ENCODE measurements at places on chromosomes 7 and 10.

GRCh38 chr10:75404815-75405597 is 3.4 kb upstream of the ZNF503 start:
- DNase-seq = no peak

DNA sequence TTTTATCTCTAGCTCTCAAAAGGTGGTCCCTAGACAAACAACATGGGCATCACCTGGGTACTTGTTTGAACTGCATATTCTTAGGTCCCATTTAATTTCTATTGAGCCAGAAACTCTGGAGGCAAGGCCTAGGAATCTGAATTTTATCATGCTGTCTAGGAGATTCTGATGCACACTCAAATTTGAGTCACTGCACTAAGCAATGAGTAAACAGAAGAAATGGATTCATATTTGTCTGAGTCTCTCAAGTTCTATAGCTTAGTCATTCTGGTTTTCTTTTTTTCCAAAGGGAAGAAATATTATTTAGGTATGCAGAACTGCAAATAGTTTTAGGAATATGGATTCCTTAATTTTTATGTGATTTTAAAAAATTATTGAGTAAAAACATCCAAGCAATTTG is 185.5 kb downstream of the SEMA3A start:
- DNase-seq = no peak

GRCh38 chr7:91348711-91349110 is 84.5 kb downstream of the FZD1 start:
- no peak for DNase-seq

DNA sequence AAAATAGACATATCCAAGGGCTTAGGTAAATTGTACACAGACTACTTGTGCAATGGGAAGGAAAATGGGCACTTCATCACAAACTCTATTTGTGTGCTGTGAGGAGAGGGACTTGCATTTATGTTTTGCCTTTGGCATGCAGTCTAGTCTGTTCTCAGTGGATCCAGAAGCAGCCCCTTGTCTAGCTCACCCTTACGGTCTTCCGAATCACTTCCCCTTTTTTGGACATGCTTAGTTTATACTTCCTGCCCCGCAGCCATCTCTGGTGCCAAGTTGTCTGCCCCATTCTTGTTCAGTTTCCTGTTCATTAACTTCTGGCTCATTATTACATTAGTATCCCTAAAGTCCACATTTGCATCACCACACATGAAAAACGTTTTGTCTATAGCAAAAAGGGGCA is 161.6 kb downstream of the NRCAM start:
- peak; percentile 80 for DNase-seq

DNA sequence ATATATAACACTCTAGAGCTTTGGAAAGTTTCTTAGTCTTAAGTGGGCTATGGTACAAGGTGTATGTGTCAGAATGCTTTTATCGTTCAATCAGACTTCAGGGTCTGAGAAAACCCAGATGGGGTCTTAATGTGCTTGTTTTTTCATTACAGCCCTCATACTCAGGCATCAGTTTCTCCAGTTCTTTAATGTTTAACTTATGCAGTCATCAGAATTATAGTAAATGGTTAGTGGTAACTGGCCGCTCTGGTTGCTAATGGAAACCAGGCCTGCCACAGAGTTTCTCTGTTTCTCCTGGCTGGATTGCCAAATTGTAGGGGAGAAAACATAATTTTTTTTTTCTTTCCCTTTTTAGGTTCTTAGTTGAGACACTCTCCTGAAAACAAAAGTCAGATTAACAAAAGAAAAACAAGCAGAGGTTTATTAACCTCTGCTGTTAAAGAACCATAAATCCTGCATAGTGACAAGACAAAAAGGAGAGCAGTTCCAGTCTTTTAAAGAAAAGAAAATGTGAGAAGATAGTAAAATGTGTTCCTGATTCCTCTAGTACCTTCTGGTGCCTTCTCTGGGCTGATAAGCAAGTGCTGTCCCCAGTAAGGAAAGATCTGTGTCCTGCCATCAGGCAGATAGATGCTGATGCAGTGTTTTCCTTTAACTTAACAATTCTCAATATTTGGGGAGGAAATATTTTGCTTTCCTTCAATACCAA is 21.5 kb upstream of the GHITM start:
- DNase-seq = no peak

- peak; percentile 71 for DNase-seq
Observed at GRCh38 chr10:110413903-110414547, 83.7 kb upstream of the DUSP5 start.

- no peak for DNase-seq
Observed at GRCh38 chr10:119726676-119727261, 919 bp downstream of the INPP5F start.

DNA sequence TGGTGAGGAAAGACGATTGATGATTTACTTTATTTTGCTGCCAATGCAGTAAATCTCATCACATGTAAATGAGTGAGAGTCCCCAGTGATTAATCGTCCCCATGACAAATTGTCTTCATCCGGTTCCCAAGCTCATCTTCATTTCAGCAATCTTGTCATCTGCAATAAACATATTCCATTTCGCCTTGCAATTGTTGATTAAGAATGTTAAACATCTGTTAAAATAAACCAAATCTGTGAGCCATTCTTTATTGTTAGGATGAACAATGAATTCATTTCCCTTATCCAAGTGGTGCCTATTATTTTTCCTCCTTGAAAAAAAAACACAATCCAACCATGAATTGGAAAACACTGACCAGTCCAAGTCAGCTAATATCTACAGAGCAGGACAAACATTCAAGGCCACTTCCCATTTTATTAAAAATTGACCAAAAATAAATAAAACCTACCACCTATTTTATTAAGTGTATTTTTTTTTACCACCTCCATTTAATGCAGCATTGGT is 36.5 kb downstream of the NPS start:
- no peak for DNase-seq

DNA sequence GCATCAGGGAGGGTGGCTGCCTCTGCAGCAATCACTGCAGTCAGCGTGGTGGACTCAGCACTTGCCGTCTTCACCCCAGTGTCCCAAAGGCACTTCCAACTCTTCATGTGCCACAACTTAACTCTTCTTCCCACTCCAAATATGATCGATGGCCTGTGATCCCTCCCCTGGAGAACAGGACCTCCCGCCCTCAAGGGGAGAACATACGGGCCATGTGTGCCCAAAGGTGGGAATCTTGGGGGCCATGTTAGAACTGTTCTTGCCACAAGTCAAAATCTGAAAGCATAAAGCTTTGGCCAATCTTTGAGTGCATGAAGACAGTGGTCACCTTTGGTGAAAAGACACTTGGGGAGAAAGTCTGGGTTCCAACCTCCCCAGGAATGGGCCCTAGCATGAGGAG is 368.5 kb upstream of the MGMT start:
- DNase-seq = no peak

- no peak for DNase-seq
Observed at GRCh38 chr7:84191261-84191660, 3.3 kb downstream of the SEMA3A start.

- DNase-seq = peak; percentile 36
Observed at GRCh38 chr7:128858380-128859231, 4.0 kb upstream of the ATP6V1F start.

GRCh38 chr7:20721086-20721810 is 65.4 kb downstream of the SP8 start:
- DNase-seq = no peak

DNA sequence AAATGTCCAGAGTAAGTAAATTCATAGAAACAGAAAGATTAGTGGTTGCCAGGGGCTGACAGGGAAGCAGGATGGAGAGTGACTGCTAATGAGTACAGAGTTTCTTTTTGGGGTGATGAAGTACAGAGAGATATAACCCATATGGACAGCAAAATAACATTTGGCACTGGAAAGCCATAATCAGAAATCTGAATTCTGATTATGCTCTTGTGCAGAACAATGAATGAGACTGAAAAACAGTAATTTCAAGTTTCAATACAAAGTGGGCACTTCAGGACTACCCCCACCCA is 4.5 kb downstream of the RHEB start:
- DNase-seq = no peak

DNA sequence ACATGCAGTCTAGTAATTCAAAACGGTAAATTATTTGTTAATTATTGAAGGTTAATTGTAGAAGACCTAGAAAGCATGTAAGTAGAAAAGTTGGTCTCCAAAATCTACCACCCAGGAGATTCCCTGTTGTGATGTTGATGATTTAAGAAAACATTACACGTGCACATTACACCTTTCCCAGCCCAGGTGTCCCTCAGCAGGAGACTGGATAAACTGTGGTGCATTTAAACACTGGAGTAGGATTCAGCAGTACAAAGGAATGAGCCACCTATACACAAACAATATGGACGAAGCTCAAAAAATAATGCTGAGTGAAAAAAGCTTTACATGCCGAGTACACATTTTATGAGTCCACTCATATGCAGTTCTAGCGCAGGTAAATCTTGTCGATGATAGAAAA is 109.0 kb upstream of the STARD3NL start:
- DNase-seq = no peak

DNA sequence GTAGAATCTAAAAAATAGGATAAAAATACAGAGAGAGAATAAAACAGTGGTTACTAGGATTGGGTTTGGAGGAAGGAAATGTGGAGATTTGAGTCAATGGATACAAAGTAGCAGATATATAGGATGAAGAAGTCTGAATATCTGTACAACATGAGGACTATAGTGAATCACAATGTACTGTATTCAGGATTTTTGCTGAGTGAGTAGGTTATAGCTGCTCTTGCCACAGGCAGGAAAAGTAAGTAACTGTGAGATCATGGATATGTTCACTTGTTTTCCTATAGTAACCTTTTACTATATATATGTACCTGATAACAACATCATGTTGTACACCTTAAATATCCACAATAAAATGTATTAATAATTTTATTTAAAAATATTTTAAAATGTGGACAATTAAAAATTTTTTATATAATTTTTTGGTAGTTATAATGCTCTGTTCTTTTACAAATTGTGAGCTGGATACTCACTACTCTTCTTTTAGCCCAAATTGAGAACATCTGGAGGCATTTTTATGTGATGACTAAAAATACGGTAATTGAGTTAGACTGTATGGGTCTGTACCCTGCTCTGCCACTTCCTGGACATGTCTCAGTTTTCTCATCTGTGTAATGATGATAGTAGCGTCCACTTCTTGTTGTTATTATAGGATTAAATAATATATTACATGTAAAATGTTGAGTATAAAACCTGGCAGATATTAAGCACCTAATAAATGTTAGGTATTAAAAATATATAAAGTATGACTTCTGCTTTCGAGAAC is 439.1 kb downstream of the AUTS2 start:
- no peak for DNase-seq

DNA sequence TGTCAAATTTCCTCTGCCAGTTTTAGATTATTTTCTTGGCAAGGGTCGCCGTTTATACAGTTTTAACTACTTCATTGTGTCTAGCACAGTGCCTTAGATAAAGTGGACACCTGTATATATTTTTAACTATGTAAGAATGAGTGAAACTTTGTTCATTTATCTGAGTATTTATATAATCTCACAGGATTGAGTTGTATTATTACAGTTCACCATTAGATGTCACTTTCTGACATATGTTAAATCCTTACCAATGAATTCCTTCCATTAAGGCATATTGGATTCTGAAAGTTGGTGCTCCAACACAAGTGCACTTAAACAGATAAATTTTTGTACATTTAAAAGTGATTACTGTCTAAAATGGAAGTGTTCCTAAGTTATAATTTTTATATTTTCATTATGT is 43.0 kb downstream of the ZMYND11 start:
- peak; percentile 52 for DNase-seq

DNA sequence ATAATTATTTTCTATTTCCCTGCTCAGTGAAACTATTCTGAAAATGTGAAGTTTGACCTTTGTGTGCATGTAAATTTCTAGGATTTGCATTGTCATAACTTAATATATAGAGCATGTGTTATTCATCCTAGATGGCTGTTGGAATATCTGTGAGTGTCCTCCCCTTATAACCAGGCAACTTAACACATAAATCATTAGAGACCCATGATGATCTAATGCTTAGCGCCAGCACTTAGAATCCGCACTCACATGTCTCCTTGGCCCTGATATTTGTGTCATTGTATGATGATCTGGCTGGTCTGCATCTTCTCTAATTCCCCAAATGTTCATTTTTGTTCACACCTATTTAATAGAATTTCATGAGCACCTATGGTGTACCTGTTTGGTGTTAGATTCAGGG is 1354.5 kb downstream of the XPNPEP1 start:
- no peak for DNase-seq

GRCh38 chr7:28700790-28701203 is 257.3 kb downstream of the TRIL start:
- no peak for DNase-seq

- peak; percentile 98 for DNase-seq
Observed at GRCh38 chr7:130912862-130913638, 179.0 kb upstream of the KLF14 start.

GRCh38 chr7:118245267-118246040 is 20.9 kb downstream of the ANKRD7 start:
- DNase-seq = peak; percentile 42

- DNase-seq = no peak
Observed at GRCh38 chr7:115976651-115977050, 53.9 kb downstream of the TFEC start.

DNA sequence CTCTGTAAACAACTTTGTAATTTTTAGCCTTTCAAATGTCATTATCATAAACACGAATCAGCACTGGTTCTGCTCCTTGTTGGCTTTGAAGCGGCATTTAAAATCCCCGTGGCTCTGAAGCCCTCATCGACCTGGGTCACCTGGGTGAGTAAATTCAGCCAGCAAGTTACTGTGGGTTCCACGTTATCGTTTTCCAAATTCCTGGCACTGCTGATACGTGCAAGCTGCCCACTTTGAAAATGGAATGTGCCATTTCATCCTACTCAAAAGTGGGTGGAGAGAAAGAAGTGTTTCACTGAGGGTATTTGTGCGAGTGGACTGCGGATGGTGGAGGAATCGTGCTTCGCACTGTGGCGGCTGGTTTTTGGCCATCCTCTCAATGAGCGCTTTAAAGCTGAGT is 281.7 kb downstream of the KLF6 start:
- no peak for DNase-seq

GRCh38 chr7:120944826-120945562 is 5.6 kb upstream of the ING3 start:
- DNase-seq = no peak

DNA sequence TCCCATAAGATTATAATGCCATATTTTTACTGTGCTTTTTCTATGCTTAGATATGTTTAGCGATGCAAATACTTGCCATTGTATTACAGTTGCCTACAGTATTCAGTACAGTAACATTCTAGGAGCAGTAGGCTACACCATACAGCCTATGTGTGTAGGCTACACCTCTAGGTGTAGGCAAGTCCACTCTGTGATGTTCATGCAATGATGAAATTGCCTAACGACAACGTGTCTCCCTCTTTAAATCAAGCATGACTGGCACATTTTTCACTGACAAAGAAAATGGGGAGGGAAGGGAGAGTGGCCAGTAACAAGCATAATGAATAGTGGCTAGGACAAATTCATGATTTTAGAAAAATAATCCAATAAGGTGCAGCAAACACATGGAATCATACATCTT is 1.7 kb downstream of the NCAPG2 start:
- peak; percentile 73 for DNase-seq

- no peak for DNase-seq
Observed at GRCh38 chr7:151951672-151952338, 4.4 kb upstream of the GALNTL5 start.

DNA sequence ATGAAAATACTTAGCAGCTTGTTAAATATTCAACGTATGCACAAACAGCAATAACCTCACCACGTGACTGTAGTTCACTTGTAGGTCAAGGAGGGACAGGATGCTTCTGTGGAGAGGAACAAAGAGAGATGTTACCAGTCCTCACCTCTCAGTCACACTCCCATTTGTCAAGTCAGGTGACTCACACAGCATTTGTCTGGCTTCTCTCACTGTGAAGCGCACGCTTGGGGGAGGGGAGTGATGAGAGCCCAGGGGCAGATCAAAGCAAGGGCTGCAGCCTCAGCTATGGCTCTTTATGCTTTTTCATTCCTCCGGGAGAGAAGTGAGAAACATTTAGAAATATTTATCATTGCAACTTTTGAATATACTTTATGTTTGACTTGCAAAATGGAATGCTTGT is 2.9 kb upstream of the RBM20 start:
- DNase-seq = peak; percentile 45
